ENCODE measurements at places on chromosomes 12 and 14. TPM values are rescaled to one million over a fixed set of nuclear protein-coding genes. Genes with fewer than 3 reads are reported as not detected.
A peak's percentile ranks its signal among the peaks of the same experiment; 100 is the strongest.

CACNA1C gene
- total RNA-seq: 9.8 TPM

TCL1B gene
- not detected for total RNA-seq

CKB gene
- total RNA-seq: 179 TPM

GRCh38 chr14:102727336-102728095, 49.7 kb upstream of the TRAF3 start:
- no peaks in the 10 kb centered on the region for H3K27me3 ChIP-seq
- DNase-seq: no peak
- H3K4me1 ChIP-seq: no peaks in the 10 kb centered on the region
- no peak overlapping the region for H3K4me3 ChIP-seq

- H3K4me3 ChIP-seq: no peak overlapping the region
- H3K36me3 ChIP-seq: no peaks in the 10 kb centered on the region
- H3K27ac ChIP-seq: no peak overlapping the region
- no peak for DNase-seq
Measured at GRCh38 chr12:111034886-111035577, 114.7 kb upstream of the MYL2 start.

DNA sequence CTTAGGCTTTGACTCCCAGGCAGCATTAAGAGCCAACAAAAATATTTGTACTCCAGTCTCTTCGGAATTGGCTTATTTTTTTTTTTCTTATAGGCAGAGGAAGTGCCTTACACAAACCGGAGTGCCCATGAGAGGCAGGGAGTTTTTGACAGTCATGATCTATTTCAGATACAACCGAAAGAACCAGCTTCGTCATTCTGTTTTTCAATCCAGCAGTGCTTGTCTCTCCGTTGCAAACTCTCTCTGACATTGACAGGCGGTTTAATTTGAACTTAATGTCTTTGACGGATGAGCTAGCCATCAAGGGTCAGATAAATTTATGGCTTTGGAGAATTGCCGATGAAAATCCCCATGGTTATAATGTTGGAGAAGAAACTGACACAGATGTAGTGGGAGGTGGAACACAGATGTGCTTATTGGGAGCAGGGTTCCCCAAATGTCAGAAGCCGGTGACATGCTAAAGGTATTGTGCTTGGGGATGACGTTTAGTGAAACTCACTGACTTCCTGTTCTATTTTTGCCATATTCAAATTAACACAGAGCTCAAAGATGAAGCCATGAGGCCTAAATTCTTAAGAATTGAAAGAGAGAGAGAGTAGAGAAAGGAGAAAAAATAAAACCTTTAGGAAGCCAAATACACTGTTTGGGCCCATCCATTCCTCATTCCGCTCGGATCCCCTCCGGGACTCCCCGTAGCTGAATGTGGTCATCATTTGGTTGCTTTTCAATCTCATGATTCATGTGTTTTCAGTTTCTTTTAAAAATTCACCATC, 59.7 kb downstream of the PLXNC1 start:
- H3K4me1 ChIP-seq: peaks cover 5% of the 10 kb centered on the region
- peak overlapping the region; percentile 3 for H3K4me3 ChIP-seq
- no peaks in the 10 kb centered on the region for H3K36me3 ChIP-seq
- no peak for DNase-seq
- no peaks in the 10 kb centered on the region for H3K27me3 ChIP-seq

- H3K27ac ChIP-seq: no peak overlapping the region
- H3K27me3 ChIP-seq: no peaks in the 10 kb centered on the region
- H3K36me3 ChIP-seq: no peaks in the 10 kb centered on the region
- no peaks in the 10 kb centered on the region for H3K4me1 ChIP-seq
- DNase-seq: no peak
Measured at GRCh38 chr14:90747909-90748308, 68.3 kb downstream of the TTC7B start.

- peaks cover 28% of the 10 kb centered on the region for H3K4me1 ChIP-seq
- no peaks in the 10 kb centered on the region for H3K27me3 ChIP-seq
- no peak overlapping the region for H3K4me3 ChIP-seq
- no peaks in the 10 kb centered on the region for H3K36me3 ChIP-seq
Measured at GRCh38 chr12:52156757-52157565, 34.9 kb downstream of the KRT80 start.

- H3K27ac ChIP-seq: peak overlapping the region; percentile 83
- no peaks in the 10 kb centered on the region for H3K36me3 ChIP-seq
- H3K4me3 ChIP-seq: peak overlapping the region; percentile 22
- peaks cover 92% of the 10 kb centered on the region for H3K4me1 ChIP-seq
- no peak for DNase-seq
Measured at GRCh38 chr12:111408686-111409402, 3.1 kb downstream of the SH2B3 start.

DNA sequence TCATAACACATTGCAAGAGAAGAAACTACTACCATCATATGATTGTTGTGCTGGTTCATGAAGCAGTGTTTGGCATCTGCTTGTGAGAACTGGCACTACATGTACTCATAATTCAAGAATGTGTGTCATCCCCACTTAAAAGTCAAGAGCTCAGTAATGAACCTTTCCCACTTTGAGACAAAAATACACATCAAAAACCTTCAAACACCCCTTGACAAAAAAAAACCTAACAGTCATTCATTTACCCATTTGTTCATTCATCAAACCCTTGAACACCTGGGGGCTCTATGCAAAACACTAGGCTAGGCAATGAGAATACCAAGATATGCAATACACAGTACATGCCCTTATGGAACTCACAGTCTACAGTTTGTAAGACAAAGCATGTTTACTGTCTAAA, 40.0 kb downstream of the KIF21A start:
- DNase-seq: no peak
- H3K4me1 ChIP-seq: no peaks in the 10 kb centered on the region
- H3K27ac ChIP-seq: no peak overlapping the region
- H3K4me3 ChIP-seq: no peak overlapping the region
- H3K36me3 ChIP-seq: no peaks in the 10 kb centered on the region
- no peaks in the 10 kb centered on the region for H3K27me3 ChIP-seq

DNA sequence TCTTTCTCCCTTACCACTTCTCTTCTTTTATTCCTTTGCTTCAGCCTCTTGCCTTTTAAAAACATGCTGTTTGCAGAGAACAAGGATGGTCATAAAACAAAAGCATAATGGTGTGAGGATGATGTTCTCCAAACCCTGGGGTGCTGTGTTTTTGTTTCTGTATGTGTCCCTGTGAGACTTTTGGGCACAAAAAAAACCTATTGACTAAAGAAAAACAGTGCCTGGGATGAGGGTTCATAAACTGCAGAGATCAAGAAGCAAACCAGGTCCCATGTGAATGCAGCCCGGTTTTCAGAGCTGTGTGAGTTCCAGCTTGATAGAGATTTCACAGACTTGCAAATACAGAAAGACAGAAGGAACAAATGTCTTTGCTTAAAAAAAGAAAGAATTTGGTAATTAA, 148.6 kb upstream of the CPSF6 start:
- no peaks in the 10 kb centered on the region for H3K36me3 ChIP-seq
- H3K27me3 ChIP-seq: no peaks in the 10 kb centered on the region
- no peak for DNase-seq
- H3K4me3 ChIP-seq: no peak overlapping the region
- no peak overlapping the region for H3K27ac ChIP-seq

DNA sequence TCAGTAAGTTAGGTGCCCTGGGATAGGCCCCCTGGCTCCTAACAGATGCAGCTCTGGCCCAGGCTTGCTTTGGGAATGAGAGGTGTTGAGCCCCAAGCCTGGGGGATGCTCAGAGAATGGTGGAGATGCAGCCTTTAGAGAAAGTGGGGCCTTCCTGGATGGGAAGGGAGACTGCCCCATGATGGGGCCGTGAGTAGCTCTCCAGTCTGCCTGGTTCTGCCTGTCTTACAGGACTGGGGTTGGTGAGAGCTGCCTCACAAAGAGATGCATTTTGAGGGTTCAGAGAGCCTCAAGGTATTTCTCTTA, 523 bp upstream of the VRTN start:
- no peak overlapping the region for H3K4me3 ChIP-seq
- no peaks in the 10 kb centered on the region for H3K36me3 ChIP-seq
- H3K27ac ChIP-seq: no peak overlapping the region
- H3K27me3 ChIP-seq: no peaks in the 10 kb centered on the region
- no peaks in the 10 kb centered on the region for H3K4me1 ChIP-seq

GRCh38 chr12:93358821-93359220, 18.9 kb upstream of the NUDT4 start:
- no peak for DNase-seq
- H3K27ac ChIP-seq: no peak overlapping the region
- H3K36me3 ChIP-seq: no peaks in the 10 kb centered on the region
- H3K27me3 ChIP-seq: no peaks in the 10 kb centered on the region
